ENCODE measurements at places on chromosomes 5 and 9.

DNA sequence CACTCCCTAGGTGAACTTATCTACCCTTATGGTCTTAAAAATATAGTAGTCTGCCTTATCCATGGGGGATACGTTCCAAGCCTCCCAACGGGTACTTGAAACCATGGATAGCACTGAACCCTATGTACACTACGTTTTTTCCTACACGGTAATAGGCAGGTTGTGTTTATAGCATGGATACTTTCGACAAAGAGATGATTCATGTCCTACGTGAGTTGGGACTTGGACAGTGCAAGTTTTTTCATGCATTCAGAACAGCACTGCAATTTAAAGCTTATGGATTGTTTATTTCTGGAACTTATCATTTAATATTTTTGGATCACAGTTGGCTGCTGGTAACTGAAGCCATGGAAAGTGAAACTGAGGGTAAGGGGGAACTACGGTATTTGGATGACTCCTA is 88.1 kb downstream of the CNTLN start:
- no peak for DNase-seq

- DNase-seq = no peak
These were observed 291.9 kb upstream of the PDE4D start for GRCh38 chr5:60185231-60186099.

DNA sequence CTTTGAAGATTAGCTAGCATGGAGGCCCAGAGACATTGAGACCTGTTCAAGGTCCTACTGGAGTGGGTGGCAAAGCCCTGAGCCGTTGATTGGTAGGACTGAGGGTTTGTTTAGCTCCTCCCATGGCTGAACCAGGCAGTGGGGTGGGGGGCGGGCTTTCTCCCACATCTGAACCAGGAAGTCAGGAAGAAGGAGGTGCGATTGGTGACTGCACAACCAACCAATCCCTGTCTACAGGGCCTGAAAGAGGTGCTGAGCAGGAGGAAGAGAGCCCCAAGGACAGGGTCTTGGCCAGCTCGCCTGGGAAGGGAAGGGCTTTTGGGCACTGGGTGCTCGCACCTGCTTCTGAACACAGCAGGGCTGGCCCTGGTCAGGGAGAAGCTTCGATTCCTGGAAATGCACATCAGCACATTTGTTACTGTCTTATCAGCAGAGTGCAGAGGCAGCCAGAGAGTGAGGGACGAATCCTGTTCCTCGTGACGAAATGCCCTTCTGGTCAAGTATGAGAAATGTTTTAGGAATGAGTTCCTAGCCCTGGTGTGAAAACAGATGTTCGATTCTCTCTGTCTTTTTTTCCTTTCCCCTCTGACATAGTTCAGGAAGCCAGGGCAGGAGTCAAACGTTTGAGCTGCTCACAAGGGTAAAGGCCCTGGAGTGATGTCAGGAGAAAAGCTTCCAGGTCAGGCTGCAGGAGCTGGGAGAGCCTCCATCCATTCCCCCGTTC is 294.8 kb upstream of the KLF4 start:
- DNase-seq = no peak

- no peak for DNase-seq
These were observed 41.3 kb downstream of the NACC2 start for GRCh38 chr9:136053757-136054142.

DNA sequence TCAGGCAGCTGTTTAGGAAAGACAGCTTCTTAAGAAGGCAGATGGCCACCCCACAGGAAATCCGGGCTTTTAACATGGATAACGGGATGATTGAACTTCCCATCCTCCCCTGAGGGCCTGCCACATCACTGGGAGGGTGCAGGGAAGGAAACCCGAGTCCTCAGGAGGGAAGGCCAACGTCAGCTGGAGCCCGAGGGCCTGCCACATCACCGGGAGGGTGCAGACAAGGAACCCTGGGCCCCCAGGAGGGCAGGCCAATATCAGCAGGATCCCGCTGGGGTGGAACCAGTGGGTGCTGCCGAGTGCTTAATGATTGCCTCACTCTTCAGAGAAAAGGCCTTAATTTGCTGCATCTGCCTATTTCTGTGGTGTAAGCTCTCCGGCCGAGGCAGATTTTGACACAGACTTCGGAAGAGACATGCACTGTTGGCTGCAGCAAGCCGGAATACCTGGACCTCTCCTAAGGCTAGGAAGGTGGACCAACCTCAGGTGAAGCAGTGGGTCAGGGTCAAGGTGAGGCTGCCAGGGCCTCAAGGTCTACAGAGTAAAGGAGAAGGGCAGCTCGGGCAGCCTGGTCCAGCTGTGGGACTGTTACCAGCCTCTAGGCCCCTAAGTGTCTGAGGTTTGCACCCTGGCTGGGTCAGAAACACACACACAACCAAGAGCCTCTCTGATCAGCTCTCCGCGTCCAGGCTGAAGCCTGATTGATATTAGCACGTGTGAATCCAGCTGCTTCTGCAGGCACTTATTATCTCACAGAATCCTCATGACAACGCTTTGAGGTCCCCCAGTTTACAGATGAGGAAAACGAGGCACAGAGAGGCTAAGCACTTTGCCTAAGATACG is 14.8 kb upstream of the COL5A1 start:
- DNase-seq = no peak

DNA sequence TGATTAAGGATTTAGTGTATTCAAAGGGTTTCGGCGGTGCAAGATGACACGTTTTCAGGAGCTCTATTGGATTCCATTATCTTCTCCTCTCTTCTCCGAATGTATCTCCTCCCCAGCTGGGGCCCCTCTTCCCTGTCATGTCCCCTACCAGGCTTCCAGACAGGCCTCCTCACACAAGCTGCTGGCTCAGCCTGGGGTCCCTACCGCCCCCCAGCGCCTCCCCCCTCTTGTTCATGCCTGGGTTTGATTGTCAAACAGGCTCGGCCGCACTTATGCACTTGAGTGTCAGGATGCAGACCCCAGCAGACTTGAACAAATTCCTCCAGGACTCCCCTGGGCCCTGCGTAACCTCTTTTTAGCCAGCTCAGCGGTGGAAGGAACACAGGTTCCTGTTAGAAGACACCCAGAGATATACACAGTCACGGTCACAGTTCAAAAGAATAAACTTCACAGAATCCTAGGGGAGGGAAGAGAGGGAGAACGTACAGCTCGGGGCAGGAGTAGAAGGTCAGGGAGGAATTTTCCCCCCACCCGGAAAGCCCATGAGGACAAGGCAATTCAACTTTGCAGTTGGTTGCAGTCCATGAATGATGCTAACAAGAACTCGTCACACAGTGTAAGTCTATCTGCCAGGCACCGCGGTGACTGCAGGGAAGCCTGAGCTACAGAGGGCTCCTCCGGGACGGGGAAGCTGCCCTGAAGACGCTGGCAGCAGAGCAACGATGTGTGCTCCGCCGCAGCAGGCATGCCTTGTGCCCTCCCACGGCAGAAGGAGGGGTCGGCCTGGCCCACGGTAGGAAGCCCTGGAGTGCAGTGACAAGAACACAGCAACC is 560.0 kb downstream of the BNC2 start:
- DNase-seq = no peak

GRCh38 chr9:76023715-76024195 is 133.3 kb downstream of the PCSK5 start:
- DNase-seq = no peak

- DNase-seq = no peak
These were observed 99.7 kb downstream of the SCAI start for GRCh38 chr9:125043631-125044030.

DNA sequence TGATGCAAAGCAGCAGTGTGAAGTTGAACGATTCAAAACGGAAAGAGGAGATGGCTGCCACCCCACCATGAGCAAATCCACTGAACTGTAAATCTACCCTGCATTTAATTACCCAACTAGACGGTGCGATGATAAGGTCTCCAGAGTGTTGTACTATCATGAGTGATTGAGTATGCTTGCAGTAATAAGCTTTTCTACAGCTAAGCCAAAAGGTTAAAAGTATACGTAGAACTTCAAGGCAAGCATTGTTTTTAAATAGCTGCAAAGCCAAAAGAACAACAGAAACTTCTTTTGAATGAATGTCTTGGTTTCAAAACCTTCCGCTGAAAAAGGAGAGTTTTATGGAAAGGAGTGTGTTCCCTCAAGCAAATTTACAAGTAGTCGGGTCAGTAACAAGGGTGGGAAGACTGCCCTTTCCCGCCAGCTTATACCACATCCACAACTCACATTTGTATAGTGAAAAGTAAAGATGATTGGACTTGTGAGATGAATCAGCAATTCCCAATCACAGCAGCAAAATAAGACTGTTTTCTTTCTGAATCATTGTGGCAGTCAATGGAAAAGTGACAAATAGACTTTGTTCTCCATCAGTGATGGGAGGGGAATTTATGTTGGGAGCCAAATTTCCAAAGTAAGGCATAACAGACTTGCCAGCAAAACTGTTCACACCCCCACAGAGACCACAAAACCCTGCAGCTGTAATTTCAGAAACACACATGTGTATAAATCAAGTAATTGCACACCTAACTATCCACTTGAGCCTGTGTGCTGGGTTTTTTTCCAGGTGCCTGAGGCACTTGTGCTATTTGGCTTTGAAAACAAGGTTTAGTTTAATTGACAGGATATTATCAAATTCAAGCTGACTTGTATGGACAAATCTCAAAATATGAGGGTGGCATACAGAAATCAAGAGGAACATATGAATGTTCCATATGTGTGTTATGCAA is 407.7 kb upstream of the GRAMD2B start:
- no peak for DNase-seq

DNA sequence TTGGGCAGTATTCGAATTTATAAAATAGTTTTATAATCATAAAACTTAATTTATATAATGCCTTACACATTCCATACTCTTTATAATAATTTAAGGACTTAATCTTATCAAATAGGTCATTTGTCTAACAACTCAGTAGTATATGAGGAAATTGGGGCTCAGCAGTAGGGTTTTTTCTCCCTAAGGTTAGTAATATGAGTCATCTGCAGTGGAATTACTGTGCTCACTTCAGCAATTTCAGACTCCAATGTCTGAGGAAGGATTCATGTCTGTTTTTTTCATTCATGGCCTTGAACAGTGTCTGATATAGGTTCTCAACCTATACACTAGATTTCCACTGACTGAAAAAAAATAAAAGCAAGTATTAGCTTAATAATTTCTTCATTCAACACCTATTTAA is 7.4 kb downstream of the DMRTA1 start:
- DNase-seq = peak; percentile 30

- DNase-seq = no peak
These were observed 40.6 kb upstream of the STARD4 start for GRCh38 chr5:111552896-111553295.

GRCh38 chr9:38384990-38385848 is 7.3 kb upstream of the ALDH1B1 start:
- no peak for DNase-seq

DNA sequence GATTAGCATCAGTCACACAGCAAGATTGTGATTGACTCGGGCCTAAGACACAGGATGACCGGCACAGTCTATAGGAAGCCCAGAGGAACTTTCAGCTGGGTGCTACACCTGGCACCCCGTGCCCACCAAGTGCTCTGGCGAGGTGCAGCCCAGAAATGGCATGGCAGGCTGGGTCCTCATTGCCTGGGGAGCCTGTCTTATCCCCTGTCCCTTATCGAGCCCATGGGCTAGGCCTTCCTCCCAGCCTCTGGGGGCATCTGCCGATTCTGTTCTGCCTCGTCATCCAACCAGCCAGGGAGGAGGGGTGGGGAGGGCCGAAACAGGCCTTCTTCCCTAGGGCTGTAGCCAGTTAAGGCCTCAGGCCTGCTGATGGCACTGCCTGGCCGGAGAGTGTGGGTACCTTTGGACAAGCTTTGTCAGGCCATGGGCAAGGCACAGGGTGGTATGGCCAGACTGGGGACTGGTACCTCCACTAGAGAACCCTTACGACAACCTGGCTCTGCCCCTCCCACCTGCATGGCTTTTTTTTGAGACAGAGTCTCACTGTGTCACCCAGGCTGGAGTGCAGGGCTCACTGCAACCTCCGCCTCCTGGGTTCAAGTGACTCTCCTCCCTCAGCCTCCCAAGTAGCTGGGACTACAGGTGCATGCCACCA is 1.6 kb downstream of the GRK6 start:
- DNase-seq = no peak

- DNase-seq = no peak
These were observed 7.1 kb downstream of the TXNDC8 start for GRCh38 chr9:110330484-110331105.

GRCh38 chr9:124010665-124011321 is 775 bp upstream of the LHX2 start:
- no peak for DNase-seq

DNA sequence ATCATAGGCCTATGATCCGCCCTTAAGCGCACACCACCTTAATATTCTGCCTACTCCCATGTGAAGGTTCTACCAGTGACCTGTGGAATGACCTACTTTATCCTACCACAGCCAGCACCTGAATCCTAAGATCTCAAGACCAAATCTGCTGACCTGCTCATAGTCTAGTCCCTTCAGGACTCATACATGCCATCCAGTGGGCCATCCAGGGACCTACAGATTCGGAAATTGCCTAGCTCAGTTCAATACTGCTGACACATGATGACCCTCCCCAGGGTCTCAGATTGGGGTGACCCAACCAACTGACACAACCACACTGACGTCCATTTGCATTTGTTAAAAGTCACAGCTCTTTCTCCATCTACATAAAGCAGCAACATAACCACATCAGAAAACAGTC is 443.8 kb upstream of the ST8SIA4 start:
- DNase-seq = no peak

- no peak for DNase-seq
These were observed 87.2 kb downstream of the PGM5 start for GRCh38 chr9:68443624-68444023.

DNA sequence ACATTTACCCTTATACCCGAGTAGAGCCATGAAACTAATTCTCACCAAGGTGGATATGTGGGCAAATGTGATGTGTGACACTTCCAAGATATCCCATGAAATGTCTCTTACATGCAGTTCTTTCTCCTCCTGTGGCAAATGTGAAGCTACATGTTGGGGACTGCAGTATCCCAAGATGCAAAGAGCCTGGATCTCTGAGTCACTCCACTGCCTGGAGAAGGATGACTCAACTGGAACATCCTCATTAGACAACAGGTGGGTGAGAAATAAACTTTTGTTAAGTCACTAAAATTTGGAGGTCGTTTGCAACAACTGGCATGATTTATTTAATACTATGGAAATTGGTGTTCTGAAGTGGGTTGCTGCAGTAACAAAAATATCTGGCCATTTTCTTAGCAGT is 36.5 kb upstream of the TENT4A start:
- peak; percentile 51 for DNase-seq

DNA sequence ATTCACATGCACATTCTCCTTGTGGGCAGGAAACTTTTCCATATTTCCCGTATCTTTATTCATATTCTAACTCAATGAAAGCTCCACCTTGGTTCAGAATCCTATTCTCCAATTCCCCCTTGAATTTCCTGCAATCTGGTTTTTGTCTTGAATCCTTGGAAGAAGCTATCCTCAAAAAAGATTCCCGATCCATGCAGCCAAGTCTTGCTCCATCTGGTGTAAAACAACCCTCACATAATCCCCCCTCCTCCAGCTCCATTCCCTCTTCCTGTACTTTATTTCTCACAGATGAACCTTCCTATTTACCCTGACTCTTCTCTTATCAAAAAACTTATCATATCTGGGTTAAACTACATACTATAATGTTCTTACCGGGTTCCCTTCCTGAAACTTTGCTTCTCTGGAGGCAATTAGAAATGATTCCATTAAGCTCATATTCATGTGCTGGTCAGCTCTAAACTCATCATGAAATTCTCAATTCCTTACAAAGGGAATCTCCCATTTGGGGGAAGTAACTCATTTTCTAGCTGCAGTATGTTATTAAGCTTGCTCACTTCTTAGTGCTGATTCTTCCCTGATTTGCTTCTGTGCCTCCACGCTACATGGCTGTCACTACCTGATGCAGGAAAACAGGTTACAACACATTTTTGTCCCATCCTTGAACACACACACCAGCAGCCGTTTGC is 81.7 kb downstream of the GNAQ start:
- no peak for DNase-seq

GRCh38 chr9:114370968-114371320 is 16.8 kb downstream of the AKNA start:
- DNase-seq = no peak

All from RKO (cell line).